HT-29 (cell line): ENCODE measurements at places on chromosomes 3 and 15.

GRCh38 chr15:68081869-68082505, 27.9 kb downstream of the PIAS1 start:
- DNase-seq, result no peak

GRCh38 chr3:21356402-21356801, 394.6 kb downstream of the ZNF385D start:
- no peak for DNase-seq

- DNase-seq, result no peak
Measured at GRCh38 chr3:182220471-182220870, 508.7 kb downstream of the SOX2 start.

DNA sequence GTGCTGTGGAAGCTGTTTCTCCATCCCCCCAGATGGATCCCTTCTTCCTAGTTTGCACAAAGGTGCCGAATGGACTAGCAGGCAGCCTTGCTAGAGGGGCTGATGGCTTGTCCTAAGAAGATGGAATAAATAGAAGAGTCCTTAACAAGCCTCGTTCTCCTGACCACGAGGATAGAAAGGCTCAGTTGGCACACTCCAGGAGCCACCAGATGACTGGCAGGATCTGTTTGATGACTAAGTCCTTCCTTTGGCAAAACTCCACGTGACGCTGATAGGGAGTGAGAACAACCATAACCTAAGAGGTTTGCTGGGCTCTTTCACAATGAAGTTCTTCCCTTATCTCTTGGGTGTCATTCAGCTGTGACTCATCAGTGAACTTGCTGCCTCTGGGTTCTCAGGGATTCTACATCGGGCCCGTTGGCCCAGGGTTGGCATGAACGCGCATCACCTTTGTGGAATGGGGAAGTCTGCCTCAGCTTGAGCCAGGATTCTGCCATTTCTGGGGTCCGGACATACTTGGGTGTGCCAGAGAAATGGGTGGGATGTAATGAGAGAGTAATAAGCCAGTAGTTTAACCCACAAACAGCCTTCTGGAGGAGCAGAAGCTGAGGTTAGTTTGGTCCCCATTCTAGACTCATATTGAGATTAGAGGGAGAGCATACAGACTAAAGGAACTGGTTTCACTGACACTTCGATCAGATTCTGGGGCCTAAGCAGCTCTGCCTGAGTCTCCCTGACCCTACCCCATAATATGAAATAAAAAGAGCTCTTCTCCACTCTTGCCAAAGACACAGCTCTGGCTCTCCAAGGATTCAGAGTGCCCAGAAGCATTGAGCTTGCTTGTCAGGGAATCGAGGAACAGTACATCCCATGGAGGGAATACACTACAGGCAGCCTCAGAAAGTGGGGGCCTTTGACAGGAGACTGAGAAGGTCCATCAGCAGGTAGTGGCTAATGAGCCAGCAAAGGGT, 2.0 kb upstream of the MELTF start:
- peak; percentile 80 for DNase-seq

DNA sequence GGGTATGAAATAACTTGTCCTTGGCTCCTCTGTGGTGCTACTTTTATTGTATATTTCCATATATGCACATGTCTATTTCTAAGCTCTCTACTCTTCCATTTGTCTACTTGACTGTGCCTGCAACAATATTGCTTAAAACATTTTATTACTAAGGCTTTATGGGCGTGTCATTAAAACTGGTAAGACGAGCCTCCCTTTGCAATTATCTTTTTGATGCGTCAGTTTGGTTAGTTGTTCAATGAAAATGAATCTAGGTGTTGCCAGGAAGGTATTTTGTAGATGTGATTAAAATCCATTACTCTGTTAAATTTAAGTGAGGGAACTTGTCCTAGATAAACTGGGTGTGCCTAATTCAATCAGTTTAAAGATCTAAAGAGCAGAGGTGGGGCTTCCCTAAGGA, 12.9 kb upstream of the TRA2B start:
- DNase-seq, result no peak

- no peak for DNase-seq
Measured at GRCh38 chr3:126054870-126055269, 29.1 kb downstream of the SLC41A3 start.

- DNase-seq, result no peak
Measured at GRCh38 chr3:46469680-46470357, 5.1 kb upstream of the LTF start.

DNA sequence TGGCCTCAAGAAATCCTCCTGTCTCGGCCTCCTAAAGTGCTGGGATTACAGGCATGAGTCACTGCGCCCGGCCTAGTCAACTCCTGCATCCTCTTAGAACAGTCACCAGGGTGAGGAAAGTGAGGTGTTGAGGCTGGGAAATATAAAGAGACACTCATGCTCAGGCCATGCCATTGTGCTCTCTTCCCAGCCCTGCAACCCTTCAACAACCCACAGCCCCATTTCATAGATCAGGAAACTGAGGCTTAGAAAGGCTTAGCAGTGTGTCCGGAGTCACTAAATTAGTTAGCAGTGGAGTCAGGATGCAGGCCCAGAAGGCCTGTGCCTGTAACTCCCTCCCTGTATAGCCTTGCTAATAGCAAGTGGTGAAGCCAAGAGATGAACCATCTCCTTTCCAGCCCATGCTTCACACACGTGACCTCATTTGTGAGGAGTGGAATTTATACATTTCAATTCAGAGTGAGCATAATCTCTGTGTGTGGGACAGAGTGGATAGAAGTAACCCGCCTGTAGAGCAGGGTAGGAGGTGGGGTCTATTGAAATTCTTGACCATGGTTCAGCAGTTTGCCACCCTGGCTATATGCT, 51.7 kb upstream of the USP3 start:
- DNase-seq, result no peak

GRCh38 chr3:14907043-14907966, 40.1 kb upstream of the NR2C2 start:
- no peak for DNase-seq

DNA sequence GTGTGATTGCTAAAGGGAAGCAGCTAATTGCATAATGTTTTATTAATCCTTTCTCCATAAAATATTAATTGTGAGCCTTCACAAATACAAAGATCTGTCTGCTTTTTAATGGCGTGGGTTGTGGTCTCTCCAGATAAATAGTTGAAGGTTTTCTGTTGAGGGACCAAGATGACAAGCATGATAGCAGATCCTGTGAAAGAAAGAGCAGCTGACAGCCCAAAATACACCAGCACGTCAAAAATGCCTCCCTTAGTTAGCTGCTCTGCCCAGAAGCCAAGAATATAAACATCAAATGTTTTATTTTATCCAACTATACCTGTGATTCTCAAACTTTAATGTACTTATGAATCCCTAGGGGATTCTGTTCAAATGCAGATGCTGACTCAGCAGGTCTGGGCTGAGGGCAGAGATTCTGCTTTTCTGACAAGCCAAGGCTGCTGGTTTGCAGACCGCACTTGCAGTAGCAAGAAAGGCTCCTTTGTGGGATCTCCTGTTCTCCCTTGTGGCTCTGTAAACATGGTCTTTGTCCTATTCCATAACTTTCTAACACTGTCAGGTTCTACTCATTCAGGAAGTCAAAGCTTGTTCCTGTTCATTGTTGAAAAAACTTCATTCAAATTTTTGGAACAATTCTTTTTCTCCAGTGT, 119.1 kb upstream of the SLC25A36 start:
- no peak for DNase-seq

DNA sequence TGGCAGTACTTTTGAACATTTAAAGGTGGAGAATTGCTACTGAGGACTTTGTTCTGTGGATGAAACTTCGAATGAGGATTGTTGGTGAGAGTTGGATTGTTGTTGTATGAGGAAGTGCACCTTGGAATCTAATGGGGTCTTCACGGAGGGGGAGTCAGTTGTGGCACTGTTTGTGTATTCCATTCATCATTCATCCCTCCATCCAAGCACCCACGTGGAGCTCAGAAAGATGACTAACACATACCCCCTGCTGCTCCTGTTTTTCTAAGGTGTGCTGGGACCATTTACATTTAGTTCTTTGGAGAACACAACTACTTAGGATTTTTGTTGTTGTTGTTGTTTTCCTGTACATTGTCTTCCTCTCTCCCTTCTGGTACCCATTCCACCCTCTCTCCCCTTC, 122.6 kb downstream of the IGF1R start:
- DNase-seq, result no peak

DNA sequence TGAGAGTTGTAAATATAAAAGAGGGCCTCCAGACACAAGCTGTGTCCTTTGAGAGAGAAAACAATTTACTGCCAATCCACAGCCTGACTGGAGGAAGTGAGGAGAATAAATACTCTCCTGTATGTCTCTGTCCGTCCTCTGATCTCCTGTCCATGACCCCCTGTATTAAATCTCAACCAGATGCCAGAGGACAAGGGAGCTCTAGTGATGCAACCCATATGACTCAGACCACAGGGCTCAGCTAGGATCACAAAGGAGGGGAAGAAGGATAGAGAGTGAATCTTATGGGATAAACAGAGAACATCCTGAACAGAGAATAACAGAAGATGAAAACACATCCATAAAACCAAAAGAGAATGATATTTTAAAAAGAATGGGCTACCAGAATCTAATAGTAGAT, 482.6 kb downstream of the PLOD2 start:
- no peak for DNase-seq

DNA sequence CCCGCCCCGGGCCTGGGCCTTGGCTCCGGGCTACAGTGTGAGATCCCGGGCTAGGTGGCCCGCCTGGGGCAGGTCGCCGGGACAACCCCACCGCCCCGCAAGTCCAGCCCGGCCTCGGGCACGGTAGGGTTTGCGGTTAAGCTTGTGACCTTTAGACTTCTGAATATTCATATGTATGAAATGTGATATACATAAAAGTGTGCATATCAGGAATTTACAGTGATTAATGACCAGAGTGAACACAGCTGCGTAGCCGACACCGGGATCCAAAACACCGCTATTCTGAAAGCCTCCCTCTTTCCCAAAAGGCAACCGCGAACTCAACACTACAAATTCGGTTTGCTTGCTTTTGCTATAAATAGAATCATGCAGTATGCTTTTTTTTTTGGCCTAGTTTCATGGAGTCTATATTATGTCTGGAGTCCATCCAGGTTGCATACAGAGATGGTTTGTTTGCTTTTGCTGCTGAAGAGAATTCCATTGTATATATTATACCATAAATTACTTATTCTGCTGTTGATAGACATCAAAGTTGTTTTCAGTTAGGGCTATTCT, 636 bp upstream of the SNRPA1 start:
- DNase-seq, result no peak

- peak; percentile 48 for DNase-seq
Measured at GRCh38 chr3:129596194-129597086, 10.0 kb downstream of the PLXND1 start.

DNA sequence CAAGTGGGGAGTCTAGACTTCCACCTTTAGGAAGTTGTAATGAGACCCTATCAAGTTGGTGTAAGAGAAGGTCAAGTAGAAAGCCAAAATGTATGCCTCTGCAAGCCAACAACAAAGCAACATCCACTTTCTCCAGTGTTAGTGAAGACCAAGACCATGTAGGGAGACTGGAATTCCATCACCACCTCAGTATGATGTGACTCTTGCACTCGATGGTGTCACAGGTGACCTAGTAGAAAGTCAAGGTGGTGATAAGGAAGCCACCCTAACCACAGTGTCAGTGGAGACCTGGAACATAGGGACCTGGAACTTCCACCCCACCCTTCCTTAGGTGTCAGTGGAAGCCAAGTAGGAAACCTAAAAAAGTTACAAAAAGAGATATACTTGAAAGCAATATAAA, 278.1 kb upstream of the KCNMB2 start:
- no peak for DNase-seq

GRCh38 chr3:57594144-57594543, 3.0 kb downstream of the ARF4 start:
- no peak for DNase-seq

- DNase-seq, result no peak
Measured at GRCh38 chr15:59321000-59321689, 51.5 kb downstream of the MYO1E start.

DNA sequence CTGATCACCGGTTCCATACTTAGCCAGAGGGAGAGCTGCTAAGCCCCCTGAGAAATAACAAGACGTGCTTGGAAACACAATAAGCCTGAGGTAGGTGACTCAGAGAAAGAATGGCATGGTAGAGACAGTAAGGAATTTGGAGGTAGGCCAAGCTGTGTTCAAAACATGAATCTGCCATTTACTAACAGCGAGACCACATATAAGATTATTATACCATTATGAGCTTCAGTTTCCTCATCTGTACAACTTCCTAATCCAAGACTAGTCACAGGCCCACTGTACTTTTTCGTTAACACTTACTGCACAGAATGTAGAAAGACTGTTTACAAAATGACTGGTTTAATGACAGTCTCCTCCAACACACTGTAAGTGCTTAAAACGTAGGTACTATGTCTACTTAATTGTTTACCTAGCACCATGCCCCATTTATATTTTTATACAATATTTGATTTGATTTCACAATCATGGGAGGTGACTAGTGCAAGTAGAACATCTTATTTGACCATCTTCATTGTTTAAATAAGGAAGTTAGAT, 25.7 kb downstream of the ATOSA start:
- peak; percentile 76 for DNase-seq

DNA sequence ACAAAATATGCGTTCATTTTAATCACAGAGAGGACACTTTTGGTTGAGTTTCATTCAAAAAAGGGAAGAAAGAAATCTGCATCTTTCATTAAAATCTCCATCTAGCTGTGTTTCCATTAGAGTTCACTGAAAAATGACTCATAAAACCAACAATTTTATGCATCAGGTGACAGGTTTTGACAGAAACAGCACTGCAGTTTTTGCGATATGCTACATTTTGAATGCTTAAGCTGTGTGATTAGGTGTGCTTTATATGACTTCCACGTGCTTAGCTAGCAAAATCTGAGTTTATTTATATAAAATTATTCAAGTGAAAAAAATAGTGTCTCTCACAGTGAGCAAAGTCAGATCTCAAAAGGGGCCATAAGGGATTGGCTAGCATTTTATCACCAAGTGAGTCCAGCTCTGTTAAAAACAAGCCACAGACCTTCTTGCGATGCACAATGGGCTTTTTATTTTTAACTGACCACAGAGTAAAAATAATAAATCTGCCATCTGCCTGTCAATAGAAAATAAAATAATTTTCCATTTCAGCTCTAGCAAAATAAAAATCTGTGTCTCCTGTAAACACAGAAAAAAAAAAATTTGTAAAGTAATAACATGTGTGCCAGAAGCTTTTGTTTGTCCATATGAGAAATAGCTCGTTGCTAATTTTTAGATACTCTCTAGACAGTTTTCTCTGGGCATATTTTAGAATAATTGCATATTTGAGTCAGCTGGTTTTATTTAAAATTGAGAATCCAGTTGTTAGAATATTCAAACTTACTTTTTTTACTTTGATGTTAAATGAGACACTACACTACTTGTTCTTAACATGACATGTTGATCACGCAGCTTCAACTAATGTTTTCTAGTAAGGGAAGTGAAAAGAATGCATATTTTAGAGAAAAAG, 409.8 kb downstream of the ROBO2 start:
- DNase-seq, result no peak

GRCh38 chr3:149509526-149509925, 35.0 kb downstream of the TM4SF4 start:
- DNase-seq, result no peak

DNA sequence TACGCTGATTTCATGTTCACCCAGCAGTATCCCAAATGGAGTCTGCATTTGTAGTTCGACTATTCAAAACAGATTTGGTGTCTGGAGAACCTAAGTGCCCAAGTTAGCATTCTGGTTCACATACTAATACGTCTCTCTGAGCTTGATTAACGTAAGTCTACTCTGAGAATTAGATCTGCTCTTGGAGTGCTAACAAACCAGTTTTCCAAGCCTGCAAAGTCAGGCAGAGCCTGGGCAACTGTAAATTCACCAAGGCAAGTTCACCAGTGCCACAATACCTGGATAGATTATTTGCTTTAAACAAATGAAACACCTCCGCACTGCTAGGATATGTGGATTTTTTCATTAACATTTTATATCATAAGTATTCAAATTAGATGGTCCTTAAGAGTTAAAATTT, 912.6 kb downstream of the ROBO1 start:
- no peak for DNase-seq

GRCh38 chr3:52196977-52197376, 983 bp upstream of the ALAS1 start:
- DNase-seq, result peak; percentile 43
